ENCODE measurements at places on chromosomes 7 and 10.
A peak's percentile ranks its signal among the peaks of the same experiment; 100 is the strongest.

GRCh38 chr7:24545215-24545614 lies 28.0 kb upstream of the PALS2 start:
- no peak for DNase-seq

- no peak for DNase-seq
Measured at GRCh38 chr7:12385364-12385786, 18.3 kb downstream of the VWDE start.

- no peak for DNase-seq
Measured at GRCh38 chr7:117777335-117778142, 95.7 kb downstream of the CTTNBP2 start.

GRCh38 chr10:23314835-23315239 lies 29.8 kb downstream of the C10orf67 start:
- DNase-seq: peak; percentile 78

DNA sequence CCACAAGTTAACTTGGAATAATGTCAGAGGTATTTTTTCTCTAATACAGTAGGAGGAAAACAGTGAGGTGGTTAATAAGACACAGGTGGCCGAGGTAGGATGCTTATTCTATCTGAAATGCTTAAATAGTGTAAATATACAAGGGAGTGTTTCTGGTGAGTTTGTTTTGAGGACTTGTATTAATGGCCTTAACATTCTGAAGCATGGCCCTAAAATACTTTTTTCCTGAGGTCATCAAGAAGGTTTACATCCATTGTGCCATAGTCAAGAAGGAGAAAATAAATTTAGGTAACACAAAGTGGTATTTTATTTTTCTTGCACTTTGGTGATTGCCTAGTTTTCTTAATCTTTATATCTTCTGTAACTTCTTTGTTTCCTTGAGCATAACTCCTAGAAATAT lies 18.8 kb downstream of the GNAI1 start:
- no peak for DNase-seq

- DNase-seq: no peak
Measured at GRCh38 chr7:41391818-41392217, 311.1 kb downstream of the INHBA start.

GRCh38 chr7:100126239-100126930 lies 382 bp upstream of the MBLAC1 start:
- no peak for DNase-seq

DNA sequence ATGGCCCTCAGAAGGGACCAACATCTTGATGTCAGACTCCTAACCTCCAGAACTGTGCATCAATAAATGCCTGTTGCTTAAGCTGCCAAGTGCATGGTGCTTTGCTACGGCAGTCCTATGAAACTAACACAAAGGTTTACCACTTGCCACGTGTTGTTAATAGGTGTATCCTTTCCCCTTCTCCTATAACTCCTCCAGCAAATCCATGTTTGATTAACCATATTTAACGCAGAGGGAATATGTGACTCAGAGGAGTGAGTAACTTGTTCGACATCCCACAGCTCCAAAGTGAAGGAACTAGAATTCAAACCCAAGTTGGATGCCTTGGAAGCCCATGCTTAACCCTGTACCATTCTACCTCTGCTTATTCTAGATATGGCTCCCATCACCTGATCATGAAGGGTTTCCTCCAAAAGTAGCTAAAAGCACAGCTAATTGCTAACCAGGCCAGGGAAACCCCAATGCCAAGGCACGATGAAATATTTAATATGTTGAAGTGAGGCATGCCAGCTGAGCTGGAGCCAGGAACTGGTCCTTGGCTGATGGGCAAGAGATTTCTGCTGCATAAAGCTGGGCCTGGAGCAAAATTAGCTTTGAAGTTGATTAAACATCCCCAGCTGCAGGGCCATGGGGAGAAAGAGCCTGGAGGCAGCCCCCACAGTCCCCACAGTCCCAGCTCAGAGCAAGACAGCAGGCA lies 131.9 kb downstream of the C10orf90 start:
- DNase-seq: no peak

GRCh38 chr7:38831259-38831996 lies 77.6 kb downstream of the VPS41 start:
- DNase-seq: no peak

DNA sequence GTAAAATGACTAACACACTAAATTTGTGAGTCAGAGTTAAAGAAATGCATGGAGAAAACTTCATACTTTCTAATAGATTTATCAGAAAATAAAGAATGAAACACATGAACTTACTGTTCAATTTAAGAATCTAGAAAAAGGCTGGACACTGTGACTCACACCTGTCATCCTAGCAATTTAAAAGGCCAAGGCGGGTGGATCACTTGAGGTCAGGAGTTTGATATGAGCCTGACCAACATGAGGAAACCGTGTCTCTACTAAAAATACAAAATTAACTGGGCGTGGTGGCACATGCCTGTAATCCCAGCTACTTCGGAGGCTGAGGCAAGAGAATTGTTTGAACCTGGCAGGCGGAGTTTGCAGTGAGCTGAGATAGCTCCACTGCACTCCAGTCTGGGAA lies 1106.2 kb upstream of the LRRN3 start:
- no peak for DNase-seq

DNA sequence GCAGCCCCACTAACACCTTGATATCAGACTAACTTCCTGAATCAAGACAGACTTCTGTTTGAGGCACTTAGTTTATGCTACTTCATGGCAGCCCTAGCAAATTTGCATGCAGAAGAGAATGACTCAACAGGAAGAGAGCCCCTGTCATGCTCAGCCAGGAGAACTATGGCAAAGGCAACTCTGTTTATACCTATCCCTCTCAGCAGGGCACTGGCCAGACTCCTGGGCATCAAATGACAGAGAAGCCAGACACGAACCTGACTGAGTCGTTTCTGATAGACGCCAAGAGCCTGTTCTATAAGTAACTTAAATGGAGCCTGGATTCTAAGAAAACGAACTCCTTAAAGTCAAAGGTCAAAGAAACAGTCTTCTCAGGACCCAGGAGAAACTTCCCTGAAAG lies 50.9 kb upstream of the UNC5B start:
- DNase-seq: no peak

DNA sequence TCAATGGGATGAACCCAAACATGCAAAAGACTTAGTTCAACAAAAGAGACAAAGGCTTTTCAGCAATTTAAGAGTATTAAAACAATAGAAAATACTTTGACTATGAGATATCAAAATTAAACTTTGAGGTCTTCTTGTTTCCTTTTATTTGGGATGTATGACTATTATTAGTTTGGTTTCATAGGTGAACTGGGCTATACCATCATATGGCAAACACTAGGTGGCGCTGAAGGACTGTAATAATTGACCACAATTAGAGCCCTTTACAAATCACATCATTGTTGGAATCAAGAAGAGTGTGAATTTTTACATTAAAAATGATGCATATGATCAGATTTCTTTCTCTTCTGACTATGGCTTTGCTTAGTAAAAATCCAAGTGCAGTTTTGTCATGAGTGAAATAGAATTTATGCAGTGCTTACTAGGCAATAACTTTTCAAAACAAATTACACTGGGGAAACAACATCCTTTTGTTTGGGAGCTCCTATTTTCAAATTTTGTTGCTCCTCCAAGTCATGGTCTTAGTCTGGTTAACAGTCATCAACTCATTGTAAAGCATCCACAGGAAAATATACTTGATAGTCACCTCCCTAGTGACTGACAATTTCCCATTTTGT lies 14.7 kb upstream of the NXPH1 start:
- DNase-seq: peak; percentile 59

DNA sequence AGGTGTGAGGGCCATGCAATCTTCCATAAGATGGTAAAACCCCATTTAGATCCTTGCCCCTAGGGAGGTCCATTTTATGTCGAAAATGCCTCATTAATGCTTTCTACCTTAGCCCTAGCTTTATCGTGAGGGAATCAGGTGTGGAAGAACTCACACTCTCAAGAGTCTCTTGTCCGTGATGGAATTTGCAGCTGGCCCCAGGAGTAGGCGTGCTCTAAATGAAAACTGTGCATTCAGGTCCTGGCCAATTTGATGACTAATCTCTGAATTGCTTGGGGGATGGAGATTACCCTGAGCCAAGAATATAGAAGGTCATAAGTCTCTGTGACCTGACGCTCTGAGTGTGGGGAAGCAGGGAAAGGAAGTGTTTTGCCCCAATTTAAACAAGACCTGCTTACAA lies 6.6 kb downstream of the C10orf90 start:
- no peak for DNase-seq

GRCh38 chr7:22468609-22469008 lies 31.4 kb downstream of the STEAP1B start:
- no peak for DNase-seq

- DNase-seq: peak; percentile 40
Measured at GRCh38 chr7:112938863-112939573, 147.6 kb downstream of the GPR85 start.

- DNase-seq: no peak
Measured at GRCh38 chr7:113715262-113715661, 203.5 kb downstream of the PPP1R3A start.

- no peak for DNase-seq
Measured at GRCh38 chr7:136061433-136061832, 84.3 kb upstream of the MTPN start.

DNA sequence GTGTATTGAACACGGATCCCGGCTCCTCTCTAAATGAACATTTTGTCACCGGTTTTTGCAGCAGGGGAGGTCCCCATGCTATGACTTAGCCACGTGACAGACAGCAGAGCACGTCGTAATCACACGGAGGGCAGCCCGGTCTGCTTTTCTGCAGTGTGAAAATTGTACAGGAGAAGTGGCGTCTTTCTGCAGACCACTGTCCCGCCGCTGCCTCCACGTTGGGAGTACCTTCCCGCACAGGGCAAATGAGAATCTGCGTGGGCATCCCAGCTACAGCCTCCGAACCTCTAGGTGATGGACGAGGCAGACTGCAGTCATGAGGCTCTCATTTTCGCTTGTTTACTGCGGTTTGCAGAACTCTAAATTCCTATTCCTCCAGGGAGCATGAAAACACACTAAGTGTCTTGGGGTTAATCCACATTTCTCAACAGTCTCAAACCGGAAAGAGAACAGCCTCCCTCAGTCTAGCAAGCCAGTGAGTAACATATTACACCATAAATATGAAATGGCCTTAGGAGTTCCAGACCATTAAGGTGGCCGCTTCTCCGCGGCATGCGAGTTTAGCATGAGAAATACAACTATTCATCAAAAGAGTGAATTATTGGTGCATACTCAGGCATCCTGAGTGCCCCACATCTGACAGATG lies 89.8 kb downstream of the TCERG1L start:
- DNase-seq: no peak

DNA sequence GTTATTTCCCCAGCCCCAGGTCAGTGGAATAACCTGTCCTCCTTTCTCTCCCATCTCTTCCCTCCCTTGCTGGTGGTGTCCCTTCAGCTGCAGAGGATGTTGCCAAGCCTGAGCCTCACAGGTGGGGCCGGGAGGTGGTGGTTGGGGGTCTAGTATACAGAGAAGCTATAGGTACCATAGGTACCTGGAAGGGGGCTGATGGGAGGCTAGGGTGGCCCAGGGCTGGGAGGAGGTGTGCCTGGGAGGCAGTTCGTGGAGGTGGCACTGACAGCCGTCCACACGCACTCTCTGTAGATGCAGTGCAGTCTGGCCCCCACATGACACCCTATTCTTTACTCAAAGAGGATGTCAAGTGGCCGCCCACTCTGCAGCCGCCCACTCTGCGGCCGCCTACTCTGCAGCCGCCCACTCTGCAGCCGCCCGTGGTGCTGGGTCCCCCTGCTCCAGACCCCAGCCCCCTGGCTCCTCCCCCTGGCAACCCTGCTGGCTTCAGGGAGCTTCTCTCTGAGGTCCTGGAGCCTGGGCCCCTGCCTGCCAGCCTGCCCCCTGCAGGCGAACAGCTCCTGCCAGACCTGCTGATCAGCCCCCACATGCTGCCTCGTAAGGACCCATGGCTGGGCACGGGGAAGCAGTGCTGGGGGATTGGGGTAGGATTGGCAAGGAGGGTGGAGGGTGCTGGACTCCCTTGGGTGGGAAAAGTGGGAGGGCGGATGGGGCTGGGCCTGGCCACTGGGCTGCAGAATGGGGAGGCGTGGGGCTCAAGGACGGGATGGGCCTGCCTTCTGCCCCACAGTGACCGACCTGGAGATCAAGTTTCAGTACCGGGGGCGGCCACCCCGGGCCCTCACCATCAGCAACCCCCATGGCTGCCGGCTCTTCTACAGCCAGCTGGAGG lies 9.5 kb downstream of the IRF5 start:
- no peak for DNase-seq

GRCh38 chr7:141710301-141710700 lies 2.1 kb downstream of the WEE2 start:
- no peak for DNase-seq

- peak; percentile 69 for DNase-seq
Measured at GRCh38 chr10:110207011-110207804, at the start of gene MXI1. Gene MXI1 (plus strand): TSS chr10:110207605. CDS start chr10:110207809, 204 bp downstream.

- DNase-seq: no peak
Measured at GRCh38 chr10:12622691-12623090, 273.3 kb downstream of the CAMK1D start.

GRCh38 chr10:22433875-22434274 lies 88.6 kb downstream of the SPAG6 start:
- no peak for DNase-seq

- DNase-seq: no peak
Measured at GRCh38 chr10:103849880-103850571, 5.3 kb downstream of the SH3PXD2A start.

GRCh38 chr10:92316610-92317009 lies 25.6 kb downstream of the MARCHF5 start:
- no peak for DNase-seq

GRCh38 chr7:47663213-47663612 lies 81.3 kb upstream of the TNS3 start:
- DNase-seq: no peak

DNA sequence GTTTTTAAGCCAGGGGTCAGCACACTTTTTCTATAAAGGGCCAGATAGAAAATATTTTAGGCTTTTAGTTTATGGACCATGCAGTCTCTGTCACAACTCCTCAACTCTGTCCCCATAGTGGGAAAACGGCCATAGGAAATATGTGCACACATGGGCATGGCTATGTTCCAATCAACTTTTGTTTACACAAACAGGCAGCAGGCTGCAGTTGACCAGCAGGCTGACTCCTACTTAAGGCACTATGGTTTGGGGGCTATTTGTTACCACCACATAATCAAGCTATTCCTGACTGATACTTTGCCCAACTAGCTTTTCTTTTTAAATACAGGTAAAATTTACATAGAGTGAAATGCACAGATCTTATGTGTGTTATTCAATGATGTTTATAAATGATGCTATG lies 362.4 kb downstream of the LRMDA start:
- no peak for DNase-seq

GRCh38 chr10:103960103-103960502 lies 6.8 kb upstream of the SLK start:
- no peak for DNase-seq

- DNase-seq: no peak
Measured at GRCh38 chr7:106729720-106730385, 68.9 kb upstream of the CCDC71L start.

All from hippocampal formation (tissue), 2 donors.